ENCODE measurements at places on chromosomes 1 and 21.

DNA sequence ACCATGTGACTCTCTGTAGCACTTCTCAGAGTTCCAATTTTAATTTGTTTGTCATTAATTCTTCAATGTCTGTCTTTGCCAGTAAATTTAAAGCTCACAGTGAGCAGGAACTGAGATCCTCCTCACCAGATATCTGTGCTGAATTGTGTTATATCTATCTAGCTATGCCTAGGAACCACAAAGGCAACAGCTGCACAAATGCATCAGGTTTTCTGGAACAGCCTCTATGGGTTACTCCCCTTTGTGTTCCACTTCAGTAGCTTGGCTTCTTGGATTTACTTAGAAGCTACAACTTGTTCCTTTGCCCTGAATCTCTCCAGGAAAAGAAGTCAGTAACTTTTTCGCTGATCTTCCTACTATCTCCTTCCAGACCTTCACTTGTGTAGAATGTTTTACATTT, 1237.8 kb upstream of the ADGRL4 start:
- no peak for DNase-seq

GRCh38 chr1:226738995-226739695, at the start of gene ITPKB:
Gene ITPKB, minus strand, starts transcription at chr1:226739282. Its CDS starts 1,824 bp downstream, at chr1:226737458.
- peak; percentile 42 for DNase-seq

DNA sequence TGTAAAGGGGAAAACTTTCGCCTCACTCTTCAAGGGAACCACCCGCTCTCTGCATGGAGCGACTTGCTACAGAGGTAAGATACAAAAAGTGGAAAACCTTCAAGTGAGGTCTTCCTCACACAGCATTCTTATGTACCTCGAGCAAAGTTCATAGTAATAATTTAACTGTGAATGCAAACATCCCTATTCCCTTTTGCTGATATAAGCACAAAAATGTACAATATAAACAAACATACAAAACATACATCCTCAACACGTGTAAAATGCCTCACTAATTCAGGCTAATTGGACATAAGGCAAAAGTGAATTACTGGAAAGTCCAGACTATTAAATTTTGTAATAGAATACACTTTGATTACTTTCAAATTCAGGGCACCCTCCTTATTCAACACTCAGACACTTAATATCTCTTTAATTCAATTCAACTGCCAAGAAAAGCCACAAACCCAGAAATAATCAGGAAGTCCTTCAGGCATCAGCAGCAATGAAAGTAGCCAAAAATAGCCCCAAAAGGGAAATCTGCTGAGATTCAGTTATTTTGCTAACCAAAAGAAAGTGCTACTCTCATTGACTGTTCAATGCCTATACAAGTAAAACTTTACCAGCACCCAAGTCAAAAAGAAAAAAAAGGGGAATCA, 15.2 kb upstream of the LMX1A start:
- no peak for DNase-seq

DNA sequence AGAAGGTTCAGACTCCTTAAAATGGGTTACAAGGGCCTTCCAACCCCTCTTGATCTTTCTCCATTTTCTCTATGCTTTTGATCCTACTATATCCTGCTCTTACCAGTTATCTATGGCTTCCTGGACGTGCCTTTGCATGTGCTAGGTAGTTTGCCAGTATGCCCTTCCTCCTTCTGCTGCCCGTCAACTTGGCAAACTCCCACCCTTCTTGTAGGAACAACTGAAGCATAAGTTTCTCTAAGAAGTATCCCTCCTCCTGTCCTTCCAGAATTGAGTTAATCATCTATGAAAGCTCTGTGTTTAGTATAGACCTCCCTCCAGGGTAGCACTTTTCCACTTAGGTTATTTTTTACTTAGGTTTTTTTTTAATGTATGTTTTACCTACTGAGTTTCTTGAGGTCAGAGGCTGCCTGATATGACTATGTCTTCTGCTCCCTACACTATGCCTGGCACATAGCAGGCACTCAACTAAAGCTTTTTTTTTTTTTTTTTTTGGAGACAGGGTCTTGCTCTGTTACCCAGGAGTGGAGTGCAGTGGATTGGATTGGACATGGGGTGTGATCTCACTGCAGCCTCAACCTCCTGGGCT, 10.0 kb upstream of the IGSF3 start:
- DNase-seq: no peak

GRCh38 chr1:60421965-60422364, 348.4 kb upstream of the C1orf87 start:
- no peak for DNase-seq

- DNase-seq: no peak
Observed at GRCh38 chr1:18018366-18018765, 89.2 kb upstream of the IGSF21 start.

DNA sequence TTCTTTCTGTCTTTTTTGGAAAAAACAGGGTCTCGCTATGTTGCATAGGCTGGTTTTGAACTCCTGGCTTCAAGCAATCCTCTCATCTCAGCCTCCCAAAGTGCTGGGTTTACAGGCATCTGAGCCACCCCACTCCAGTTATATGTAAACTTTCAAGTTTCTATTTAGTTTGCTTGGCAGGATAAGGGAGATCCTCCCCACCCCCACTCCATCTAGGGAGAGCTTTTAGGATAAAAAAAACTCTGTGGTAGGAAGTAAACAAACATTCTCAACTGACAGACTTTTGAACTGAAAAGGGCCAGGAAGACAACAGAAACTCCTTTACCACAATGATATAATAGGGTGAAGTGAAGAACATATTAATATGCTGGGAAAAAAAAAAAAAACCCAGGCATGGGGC, 41.0 kb upstream of the ZNF326 start:
- DNase-seq: no peak

GRCh38 chr1:78377356-78377928, 113.3 kb upstream of the PTGFR start:
- no peak for DNase-seq

DNA sequence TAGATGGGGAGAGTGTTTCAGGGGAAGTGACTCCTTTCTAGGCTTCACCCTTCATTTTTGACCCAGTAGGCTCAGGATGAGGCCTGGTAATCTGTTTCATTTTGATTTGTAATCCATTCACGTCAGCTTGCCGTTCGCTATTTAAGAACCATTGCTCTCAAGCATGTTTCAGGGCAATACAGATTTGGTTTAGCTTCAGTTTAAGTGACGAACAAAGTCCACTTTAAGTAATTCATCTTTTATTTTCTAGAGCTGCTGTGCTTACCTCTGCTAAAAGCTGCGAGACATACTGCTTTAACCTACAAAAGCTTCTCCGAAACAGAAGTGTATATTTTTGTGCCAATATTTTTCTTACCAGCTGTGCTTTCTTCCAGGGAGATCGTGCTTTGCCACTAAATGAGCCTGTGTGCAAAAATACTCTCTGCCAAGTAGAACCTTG, 8.9 kb upstream of the FMO3 start:
- no peak for DNase-seq

GRCh38 chr1:46820076-46820475, 21.2 kb downstream of the CYP4B1 start:
- DNase-seq: no peak

DNA sequence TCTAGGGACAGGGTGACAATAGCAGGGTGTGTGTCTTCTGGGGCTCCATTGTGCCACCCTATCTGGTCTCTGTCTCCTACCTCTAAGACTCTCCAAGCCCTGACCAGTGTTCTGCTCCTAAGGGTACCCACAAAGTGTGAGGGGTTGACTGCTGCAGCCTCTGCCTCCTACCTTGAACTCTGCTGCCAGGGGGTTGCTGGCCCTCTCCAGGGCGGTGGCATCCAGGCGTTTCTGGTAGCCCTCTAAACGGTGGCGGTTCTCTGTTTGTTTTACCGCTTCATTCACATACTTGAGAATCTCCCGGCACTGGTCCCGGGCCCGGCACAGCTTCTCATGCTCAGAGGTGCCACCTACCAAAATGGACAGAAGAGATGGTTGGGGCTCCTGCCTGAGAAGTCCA, 24.4 kb downstream of the LRRC71 start:
- DNase-seq: no peak

DNA sequence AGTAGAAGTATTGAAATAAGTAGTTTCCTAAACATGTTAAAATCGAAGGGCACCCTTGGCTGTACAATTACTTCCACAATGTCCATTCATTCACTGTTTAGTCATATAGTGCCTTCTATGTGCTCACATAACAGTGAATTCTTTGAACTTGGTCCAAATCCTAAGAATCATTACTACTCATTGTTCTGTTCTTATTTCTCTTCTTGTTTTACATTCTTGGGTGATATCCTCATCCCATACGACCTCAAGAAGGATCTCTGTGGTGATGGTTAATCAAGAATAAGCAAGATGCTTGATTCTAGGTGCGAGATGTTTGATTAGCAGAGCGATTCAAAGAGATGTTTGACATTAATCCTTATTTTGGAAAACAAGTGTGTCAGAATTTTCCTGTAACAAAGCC, 667.4 kb upstream of the ZP4 start:
- DNase-seq: no peak

- no peak for DNase-seq
Observed at GRCh38 chr1:239247285-239247684, 139.1 kb upstream of the CHRM3 start.

DNA sequence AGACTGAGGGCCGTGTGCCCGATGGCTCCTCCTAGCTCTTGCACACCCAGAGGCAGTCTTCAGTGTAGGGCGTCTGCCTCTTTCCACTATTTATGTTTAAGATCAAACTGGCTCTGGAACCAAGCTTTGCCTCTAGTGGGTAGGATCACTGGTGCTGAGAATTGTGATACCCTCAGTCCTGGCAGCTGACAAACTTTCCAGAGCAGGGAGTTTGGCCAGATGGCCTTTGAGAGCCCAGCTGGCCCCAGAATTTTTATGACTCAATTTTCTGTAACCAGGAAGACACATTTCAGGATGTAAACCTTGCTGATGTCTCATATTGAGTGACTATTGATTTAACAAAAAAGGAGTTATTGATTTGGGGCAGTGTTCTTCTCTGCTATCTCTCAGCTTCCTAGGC, 6.7 kb downstream of the COQ8A start:
- no peak for DNase-seq

GRCh38 chr1:178461701-178462100, 35.1 kb downstream of the CLEC20A start:
- DNase-seq: no peak

DNA sequence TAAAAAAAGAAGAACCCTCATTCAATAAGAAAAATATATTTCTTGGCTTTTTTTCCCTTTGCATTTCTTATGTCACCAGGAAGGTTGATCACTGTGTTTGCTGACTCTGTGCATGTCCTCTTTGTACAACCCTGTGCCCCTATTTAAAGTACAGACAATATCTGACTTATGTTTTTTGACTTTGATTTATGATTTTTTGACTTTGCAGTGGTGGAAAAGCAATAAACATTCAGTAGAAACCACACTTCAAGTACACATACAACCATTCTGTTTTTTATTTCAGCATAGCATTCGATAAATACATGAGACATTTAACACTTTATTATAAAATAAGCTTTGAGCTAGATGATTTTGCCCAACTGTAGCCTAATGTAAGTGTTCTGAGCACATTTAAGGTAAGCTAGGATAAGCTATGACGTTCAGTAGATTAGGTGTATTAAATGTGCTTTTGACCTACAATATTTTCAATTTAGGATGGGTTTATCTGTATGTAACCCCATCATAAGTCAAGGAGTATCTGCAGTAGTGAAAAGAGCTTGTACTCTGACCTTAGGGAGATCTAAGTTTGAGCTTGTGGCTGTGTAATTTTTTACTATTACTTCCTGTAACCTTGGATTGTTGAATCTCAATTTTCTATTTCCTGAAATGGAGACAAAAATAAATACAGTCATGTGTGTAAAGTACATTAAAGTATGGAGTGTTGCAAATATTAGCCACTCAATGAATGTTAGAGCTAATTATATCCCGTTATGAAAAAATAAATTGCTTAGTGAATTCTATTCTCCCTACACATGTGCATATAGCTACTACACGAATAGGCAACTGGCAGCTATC, 1.2 kb downstream of the RNASEL start:
- DNase-seq: no peak

GRCh38 chr1:27418326-27419185, 26.1 kb downstream of the GPR3 start:
- no peak for DNase-seq

- DNase-seq: no peak
Observed at GRCh38 chr1:103194060-103194459, 85.7 kb upstream of the COL11A1 start.

- no peak for DNase-seq
Observed at GRCh38 chr1:156826630-156827029, 10.0 kb upstream of the SH2D2A start.

DNA sequence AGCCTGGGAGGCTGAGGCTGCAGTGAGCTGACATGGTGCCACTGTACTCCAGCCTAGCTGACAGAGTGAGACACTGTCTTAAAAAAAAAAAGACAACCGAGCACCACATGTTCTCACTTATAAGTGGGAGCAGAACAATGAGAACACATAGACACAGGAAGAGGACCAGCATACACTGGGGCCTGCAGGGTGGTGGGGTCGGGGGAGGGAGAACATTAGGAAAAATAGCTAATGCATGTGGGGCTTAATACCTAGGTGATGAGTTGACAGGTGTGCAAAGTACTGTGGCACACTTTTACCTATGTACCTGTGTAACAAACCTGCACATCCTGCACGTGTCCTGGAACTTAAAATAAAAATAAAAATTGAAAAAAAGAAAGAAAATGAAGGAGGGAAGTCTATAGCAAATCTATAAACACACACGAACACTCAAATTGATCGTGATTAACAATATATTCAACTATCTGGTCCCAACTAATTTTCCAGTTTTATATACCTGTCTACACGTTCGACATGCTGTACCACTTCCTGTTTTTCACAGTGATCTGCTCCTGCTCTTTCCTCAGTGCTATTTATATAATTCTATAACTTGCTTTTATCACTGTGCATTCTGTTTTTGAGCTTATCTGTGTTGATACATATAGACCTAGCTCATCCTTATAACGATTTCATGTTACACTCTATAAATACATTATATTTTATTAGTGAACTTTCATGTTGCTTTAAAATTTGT, 27.2 kb downstream of the AK5 start:
- DNase-seq: no peak

DNA sequence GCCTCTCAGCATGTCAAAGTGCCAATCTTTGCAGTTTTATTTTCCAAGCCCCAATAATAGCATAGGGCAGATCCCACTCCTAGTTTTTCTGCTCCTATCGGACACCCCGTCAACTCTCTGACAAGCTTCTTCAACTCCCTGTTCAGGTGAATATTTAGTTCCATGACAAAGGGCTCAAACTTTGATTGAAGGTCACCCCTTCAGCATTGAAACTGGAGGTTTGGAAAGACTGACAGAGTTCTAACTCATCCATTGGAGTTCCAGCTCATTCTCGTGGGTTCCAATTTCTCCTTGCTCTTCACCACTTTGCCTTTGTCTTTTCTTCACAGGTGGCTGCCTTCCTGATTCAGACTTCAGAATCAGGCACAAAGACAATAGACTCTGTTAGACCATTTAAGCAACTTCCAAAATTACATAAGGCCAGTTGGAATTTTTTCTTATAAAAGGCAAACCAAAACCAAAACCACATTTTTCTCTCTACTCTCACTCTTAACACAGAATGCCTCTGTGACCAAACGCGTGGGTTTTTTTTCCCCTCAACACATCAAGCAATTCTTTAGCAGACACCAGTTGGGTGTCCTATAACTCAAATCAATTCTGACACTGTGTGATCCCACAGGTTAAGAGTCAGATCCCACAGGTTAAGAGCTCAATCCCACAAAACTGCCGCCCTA, 169.3 kb upstream of the USP25 start:
- no peak for DNase-seq

GRCh38 chr1:183674886-183675285, 21.8 kb upstream of the APOBEC4 start:
- no peak for DNase-seq
